ENCODE measurements at places on chromosomes 11 and 22. TPM values are rescaled to one million over a fixed set of nuclear protein-coding genes. Genes with fewer than 3 reads are reported as not detected.

DNA sequence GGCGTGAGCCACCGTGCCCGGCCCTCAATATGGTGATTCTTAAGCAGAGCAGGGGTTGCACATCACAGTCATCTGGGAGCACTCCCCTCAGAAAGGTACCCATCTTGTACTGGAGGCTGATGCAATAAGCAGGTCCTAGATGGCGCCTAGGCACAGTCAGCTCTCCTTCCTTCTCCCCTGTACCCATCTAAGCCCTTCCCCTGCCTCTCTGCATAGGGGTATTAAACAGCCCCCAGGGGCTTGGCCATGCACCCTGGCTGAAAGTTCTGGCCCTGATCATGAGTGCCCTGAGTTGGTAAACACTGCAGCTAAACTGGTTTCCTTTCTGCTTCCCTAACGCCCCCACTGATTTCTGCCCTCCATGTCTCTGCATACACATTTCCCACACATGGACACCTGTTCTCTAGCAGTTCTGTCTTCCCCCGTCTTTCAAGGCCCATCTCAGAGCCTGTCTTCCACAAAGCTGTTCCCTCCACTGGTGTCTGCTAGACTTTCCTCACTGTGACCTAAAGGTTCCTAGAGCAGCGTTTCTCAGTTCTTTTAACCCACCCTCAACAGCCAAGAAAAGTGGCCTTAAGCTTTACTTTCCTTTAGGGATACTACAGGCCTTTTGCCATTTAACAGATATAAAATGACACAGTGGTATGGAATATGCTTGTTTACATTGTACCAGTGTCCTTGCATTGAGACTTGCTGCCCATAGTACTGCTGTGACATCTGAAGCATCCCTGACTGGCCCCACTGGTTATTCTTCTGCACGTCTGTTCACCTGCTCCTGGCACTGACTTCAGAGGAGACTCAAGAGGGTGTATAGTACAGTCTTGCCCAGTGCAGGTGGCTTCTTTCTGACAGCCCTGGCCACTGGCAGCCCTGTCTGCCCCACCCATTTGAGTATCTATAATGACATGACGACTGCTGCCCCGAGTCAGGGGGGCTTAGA is 15.6 kb downstream of the UBE2L3 start:
- no peak for DNase-seq

GRCh38 chr22:49620003-49620556 is 207.6 kb downstream of the BRD1 start:
- no peak for DNase-seq

Gene GANAB
- polyA plus RNA-seq, result 165 TPM

GRCh38 chr11:94376841-94377240 is 24.4 kb downstream of the GPR83 start:
- no peak for DNase-seq

- peak; percentile 90 for DNase-seq
These were observed 471 bp upstream of the AHNAK start for GRCh38 chr11:62546929-62547625.

GRCh38 chr11:58921778-58922390 is 17.4 kb upstream of the GLYATL1 start:
- no peak for DNase-seq

DNA sequence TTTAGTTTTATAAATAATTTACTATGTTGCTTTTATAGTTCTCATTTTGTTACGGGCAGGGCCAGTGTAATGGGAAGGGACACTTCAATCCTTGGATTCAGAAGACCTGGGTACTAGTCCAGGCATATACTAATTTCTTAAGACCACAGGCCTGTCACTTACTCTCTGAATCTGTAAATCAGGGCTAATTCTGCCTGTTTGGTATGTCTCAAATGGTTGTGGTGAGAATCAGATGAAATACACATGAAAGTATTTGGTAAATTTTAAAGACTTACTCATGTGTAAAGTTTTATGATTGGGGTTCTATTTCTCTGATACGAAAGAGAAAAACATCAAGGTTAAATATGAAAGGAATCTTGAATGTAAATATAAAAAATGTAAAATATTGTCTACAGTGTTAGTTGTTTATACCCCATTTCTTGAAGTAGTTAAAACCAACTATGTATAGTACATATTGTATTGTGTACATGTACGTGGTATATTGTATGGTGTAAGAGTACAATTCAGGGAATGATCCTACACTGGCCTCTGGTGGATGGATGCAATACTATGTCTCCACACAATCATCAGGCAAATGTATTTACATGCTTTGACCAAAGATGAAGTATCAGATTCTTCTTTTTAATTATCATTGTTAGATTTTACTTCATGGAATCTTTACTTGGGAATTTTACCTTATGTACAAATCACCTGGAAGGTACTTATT is 24.5 kb upstream of the RAG2 start:
- peak; percentile 31 for DNase-seq

- peak; percentile 24 for DNase-seq
These were observed 119.9 kb upstream of the RASSF10 start for GRCh38 chr11:12889243-12889642.

- DNase-seq, result no peak
These were observed 28.6 kb downstream of the ADAMTS15 start for GRCh38 chr11:130476922-130477491.

Gene MMP7
- not detected for polyA plus RNA-seq

Gene C1QTNF4
- polyA plus RNA-seq, result 4.3 TPM

GRCh38 chr11:117913736-117914397 is 15.3 kb downstream of the TMPRSS13 start:
- no peak for DNase-seq

Gene RIBC2
- 1.8 TPM for polyA plus RNA-seq

- DNase-seq, result no peak
These were observed 42.9 kb downstream of the PC start for GRCh38 chr11:66915046-66915832.

Gene MCM5
- 32.4 TPM for polyA plus RNA-seq

GRCh38 chr22:27851974-27852746 is 50.6 kb upstream of the MN1 start:
- no peak for DNase-seq

GRCh38 chr11:2540223-2540991 is 95.6 kb downstream of the KCNQ1 start:
- no peak for DNase-seq

DNA sequence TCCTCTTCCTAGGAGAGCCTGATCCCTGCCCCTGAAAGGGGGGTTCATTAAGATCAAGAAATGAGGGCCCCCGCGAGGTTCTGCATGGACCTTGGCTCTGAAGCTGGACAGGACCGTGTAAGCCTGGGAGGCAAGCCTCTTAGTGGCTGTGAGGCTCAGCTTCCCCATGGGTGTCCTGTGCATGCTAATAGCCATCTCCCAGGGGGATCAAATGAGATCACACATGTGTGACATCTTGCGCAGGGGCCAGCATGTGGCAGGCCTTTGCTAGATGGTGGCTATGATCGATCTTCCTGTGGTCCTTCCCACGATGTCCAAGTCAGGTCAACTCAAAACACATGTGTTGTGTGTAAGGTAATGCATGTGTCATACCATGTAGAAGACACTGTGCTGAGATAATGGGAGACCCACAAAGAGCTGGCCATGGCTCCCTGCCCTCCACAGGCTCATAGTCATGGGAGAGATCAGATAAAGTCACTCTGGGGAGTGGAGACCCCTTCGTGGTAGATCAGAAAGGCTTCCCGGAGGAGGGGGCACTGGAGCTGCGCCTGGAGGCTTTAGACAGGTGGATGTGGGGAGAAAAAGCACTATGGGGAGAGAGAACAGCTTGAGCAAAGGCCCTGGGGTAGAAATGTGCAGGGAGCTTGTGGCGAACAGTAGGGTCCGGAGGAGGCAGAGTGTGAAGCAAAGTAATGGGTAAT is 3.7 kb downstream of the RAC2 start:
- DNase-seq, result no peak

- DNase-seq, result no peak
These were observed 5.5 kb downstream of the KMT2A start for GRCh38 chr11:118441770-118442275.

Gene SCN4B
- polyA plus RNA-seq, result 3.6 TPM

GRCh38 chr11:47489395-47489755 is 40.4 kb upstream of the RAPSN start:
- no peak for DNase-seq

GRCh38 chr11:117700551-117700950 is 96.5 kb downstream of the DSCAML1 start:
- DNase-seq, result no peak

GRCh38 chr11:86176165-86176884 is 68.2 kb upstream of the EED start:
- DNase-seq, result no peak

- no peak for DNase-seq
These were observed 104.5 kb downstream of the RELT start for GRCh38 chr11:73480677-73481076.

Gene PAMR1
- polyA plus RNA-seq, result 17.9 TPM

- no peak for DNase-seq
These were observed 106.3 kb downstream of the KCNQ1OT1 start for GRCh38 chr11:2593393-2593950.

Gene UBQLNL
- 0.12 TPM for polyA plus RNA-seq

Gene OR52N4
- not detected for polyA plus RNA-seq

- no peak for DNase-seq
These were observed 32.1 kb upstream of the PAK1 start for GRCh38 chr11:77505956-77506355.

- peak; percentile 96 for DNase-seq
These were observed 2.5 kb upstream of the NPAS4 start for GRCh38 chr11:66418168-66418985.

GRCh38 chr11:109526931-109527330 is 104.9 kb downstream of the C11orf87 start:
- DNase-seq, result no peak

DNA sequence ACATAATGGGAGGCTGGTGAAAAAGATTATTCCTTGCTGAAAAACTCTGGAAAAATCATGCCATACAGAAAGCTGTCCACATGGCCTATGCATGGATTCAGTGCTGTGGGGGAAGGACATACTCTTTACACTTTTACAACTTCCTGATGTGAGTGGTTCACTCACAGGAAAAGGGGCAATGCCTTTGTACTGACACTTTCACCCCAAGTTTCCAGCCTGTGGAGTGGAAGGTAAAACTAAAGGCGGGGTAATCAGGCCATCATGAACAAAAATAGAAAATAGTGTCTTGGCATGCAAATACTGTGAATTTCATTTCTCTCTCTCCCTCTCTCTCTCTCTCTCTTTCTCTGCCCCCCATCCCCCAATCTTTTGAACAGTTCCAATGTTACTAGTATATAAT is 281.8 kb downstream of the ETS1 start:
- no peak for DNase-seq

Gene CSF2RB
- polyA plus RNA-seq, result 2.9 TPM

DNA sequence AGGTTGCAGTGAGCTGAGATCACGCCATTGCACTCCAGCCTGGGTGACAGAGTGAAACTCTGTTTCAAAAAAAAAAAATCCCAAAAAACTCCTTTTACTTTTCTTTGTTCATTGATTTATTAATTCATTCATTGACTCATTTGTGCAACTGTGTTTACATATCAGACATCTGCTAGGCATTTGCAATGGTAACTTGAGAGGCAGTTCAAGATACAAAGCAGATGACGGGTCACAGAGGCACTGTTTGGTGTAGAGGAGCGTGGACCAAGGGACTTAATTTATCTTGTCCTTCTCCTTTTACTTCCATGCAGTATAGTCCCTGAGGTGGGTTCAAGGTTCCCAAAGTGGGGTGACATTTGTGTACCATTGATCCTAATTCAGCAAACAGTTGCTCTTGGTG is 71.4 kb downstream of the KIAA1671 start:
- no peak for DNase-seq

Gene GRIA4
- 6.4 TPM for polyA plus RNA-seq

GRCh38 chr11:57900320-57900719 is 123.4 kb upstream of the OR9Q1 start:
- DNase-seq, result no peak

Gene SORL1
- polyA plus RNA-seq, result 6.8 TPM

Measured in muscle of back (tissue), 13 donors.